Activated T-cell treated with anti-CD3 and anti-CD28 coated beads, Interleukin-2, amount 50 U/mL, for 72 hours (primary cell): ENCODE measurements at places on chromosomes 5 and 9. TPM values are rescaled to one million over a fixed set of nuclear protein-coding genes. Genes with fewer than 3 reads are reported as not detected.
A peak's percentile ranks its signal among the peaks of the same experiment; 100 is the strongest.

The ABO gene
- total RNA-seq: not detected

The PSMB7 gene
- 126 TPM for total RNA-seq

DNA sequence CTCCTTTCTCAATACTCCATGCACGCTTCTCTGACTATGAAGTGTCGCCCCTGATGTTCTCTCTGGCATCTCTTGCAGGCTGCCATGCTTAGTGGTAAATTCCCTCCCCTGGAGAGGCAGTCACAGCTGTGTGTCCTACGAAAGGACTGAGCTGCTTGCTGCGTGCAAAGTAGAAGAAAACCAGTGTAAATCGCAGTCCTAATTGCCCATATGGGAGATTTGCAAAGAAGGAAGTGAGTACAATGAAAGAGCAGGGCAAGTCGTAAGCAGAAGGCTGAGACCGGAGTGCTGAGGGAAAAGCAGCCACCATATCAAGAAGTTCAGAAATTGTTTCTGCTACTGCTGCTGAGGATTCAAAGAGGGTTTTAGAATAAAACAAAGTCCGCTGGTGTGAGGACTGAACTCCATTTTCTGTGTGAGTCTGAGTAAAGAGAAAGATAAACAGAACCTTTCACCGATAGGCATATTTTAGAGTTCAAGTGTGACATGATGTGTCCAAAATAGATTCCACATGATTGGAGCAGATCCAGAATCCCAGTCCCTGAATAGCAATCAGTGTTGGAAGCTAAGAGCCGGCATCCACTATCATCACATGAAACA, 507.8 kb upstream of the MPDZ start:
- DNase-seq: no peak

DNA sequence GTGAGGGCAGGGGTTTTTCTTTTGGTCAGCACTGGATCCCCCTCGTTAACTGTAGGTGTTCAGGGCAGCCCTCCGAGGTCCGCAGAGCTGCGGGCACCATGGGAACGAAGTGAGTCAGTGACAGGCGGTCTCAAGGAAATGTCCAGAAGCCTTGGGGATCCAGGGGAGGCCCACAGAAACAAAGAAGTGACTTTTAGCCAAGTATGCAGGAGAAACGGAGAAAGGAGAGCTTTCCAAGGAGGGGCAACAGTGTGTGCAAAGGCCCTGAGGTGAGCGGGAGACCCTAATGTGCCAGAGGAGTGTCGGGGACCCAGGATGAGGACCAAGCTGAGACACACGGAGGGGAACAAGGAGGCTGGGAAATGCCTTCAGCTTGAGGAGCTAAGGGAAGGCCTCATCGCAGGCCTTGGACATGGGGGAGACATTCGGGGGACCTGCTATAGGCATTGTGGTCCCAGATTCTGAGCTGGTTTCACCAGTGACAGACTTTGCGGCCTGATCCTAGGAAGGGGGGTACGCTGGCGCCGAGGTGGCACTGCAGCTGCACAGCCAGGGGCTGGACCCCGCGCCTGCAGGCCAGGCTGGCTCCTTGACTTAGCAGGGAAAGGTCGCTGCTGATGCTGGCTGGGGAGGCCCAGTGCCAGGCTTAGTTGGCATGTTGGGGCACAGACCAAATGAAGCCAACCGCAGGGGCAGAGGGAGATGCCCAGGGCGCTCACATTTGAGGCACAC, 3.3 kb downstream of the LTC4S start:
- no peak for DNase-seq

The SLC22A4 gene
- 2.9 TPM for total RNA-seq

The IL31RA gene
- total RNA-seq: 3.6 TPM

The FOXI1 gene
- total RNA-seq: not detected

GRCh38 chr5:151233616-151234085, 9.8 kb upstream of the CCDC69 start:
- DNase-seq: no peak

DNA sequence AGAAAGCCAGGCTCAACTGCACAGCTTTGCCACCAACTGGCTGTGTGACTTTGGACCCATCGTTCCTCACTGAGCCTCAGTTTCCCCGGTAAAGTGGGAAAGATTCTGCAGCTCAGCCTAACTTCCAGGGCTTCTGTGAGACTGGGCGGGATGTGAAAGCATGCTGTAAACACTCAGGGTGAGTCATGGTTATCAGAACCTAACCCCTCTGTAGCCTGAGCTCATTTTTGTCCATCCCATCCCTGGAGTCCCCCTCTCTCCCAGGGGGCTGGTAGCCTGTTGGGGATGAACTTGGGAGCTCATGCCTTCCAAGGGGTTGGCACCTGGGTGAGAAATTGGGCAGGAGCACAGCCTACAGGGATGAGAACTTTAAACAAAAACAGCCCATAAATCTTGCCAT, 2.3 kb downstream of the CCDC69 start:
- DNase-seq: no peak

The RNF14 gene
- total RNA-seq: 38.6 TPM

- no peak for DNase-seq
These were observed 22.8 kb upstream of the ABLIM3 start for GRCh38 chr5:149118463-149118862.

DNA sequence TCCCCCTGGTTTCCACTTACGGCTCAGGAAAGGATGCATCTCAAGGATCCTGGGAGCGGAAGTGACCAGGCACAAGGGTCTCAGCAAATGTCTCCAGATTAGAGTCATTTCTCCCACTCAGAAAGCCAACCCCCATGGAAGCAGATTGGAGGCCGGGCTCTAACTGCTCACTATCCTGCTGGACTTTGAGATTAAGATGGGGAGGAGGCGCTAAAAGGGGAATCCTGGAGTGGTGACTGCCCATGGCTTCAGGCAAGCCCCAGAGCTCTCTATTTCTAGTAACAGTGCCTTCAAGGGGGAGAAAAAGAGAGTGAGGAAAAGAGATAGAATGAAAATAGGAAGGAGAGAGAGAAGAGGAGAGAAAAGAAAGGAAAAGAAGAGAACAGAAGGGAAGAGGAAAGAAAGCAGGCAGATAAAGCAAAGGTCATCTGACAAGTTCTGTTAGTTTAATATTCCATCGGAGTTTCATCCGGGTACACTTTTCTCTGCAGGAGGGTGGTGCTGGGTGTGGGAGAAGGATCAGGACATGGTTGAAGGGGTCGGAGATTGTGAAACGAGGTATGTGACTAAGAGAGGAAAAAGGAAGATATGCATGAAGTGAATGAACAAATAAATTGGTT, at the start of gene AGXT2:
Gene AGXT2 (minus strand): TSS at position 165 of the 620 bp plus-strand sequence. CDS start 57 bp downstream, at position 108.
- DNase-seq: no peak

- DNase-seq: no peak
These were observed 51.1 kb downstream of the ABHD17B start for GRCh38 chr9:71859939-71860338.

The HBEGF gene
- 9.6 TPM for total RNA-seq

DNA sequence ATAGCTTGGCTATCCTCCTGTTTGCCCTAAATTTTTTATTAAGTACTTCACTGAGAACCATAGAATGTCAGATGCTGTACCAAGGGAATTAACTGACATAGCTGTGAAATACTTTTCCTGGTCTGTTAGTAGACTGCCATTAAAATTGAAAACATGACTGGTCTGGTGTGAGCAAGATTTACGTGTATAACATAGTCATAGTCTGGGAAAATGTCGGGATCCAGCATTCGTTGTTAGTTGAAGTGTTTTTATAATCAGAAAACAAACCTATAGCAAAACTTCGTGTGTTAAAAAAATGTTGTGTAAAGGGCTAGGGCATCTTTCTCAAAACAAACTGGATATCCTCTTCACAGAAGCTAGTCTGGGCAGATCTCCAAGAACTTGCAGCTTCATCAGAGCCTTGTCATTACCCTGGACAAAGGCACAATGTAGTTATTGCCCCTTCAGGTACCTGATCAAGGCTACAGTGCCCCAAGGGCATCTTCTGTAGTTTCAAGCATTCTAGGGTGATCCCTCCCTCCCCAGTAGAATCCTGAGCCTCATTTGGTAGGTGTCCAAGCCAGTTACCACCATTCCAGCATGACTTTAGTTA, 454.2 kb upstream of the SGCD start:
- no peak for DNase-seq

The OTP gene
- total RNA-seq: 0.19 TPM

GRCh38 chr5:166353580-166353979, 1937.9 kb upstream of the WWC1 start:
- DNase-seq: no peak

GRCh38 chr9:27771803-27772545, 198.7 kb upstream of the C9orf72 start:
- DNase-seq: no peak

- DNase-seq: no peak
These were observed 97.2 kb downstream of the DOCK8 start for GRCh38 chr9:311841-312240.

- DNase-seq: no peak
These were observed 28.2 kb downstream of the AQP7 start for GRCh38 chr9:33374190-33374589.

DNA sequence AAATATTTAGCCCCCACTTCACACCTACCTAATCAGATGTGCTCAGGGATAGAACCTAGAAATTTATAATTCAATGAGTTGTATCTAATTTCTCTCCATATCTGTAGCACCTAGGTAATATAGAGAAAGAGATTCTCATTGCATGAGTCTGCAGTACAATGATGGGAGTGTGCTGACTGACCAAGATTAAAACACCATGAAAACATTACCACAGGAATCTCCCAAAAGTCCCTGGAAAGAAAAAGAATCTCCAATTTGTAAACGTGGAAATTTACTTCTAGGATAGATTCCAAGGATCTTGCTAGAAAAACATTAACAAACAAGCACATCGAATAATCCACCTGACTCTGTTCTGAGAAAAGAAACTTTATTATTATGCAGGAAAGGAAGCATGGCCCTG, 45.0 kb upstream of the DMRTA1 start:
- no peak for DNase-seq

- DNase-seq: no peak
These were observed 57.4 kb downstream of the ADAMTSL1 start for GRCh38 chr9:18531136-18532065.

The ENHO gene
- total RNA-seq: not detected

The TRPM3 gene
- total RNA-seq: not detected

GRCh38 chr9:18045326-18045725, 428.6 kb upstream of the ADAMTSL1 start:
- DNase-seq: no peak

DNA sequence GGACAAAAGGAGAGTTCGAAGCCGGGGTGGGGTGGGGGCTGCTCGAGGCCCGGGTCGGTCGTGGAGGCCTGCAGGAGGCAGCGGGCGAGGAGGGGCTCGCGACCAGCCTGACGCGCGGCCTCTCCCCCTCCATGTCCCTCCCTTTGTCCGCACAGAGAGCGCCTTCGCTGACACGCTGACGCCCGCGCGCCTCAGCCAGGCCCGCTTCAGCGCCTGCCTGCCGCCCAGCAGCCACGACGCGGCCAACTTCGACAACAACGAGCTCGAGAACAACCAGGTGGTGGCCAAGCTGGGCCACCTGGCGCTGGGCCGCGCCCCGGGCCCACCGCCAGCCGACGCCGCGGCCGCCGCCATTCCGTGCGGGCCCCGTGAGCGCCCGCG, 42.2 kb downstream of the NEURL1B start:
- no peak for DNase-seq

The CER1 gene
- total RNA-seq: not detected

The GNG10 gene
- total RNA-seq: 17.2 TPM

DNA sequence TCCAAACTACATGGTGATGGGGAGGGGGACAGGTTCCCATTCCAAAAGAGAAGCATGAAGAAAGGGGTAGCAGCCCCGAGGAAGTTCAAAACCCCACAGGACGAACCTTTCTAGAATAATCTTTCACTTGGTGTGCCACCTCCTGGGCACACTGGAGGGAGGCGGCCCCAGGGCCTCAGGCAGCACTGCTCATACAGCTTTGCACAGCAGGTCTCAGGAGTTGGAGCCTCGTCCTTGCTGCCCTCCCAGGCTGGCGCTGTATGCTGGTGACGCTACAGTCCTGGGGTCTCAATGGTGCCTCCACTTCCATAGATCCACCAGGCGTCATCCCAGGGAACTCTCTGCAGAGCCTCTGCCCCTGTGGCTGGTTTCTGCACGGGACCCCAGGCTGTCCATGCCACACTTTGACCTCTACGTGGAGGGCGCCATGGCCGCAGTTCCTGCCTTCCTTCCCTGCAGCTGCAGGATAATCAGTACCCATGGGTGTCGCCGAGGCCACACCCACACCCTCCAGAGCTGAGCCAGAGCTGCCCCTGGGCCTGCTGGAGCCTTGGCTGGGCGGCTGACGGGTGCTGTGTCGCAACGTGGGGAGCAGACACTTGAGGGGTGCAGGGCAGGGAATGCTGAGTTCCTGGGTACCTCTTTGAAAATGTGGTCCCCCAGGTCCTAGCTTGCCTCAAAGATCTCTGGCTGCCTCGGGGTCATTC, 95.3 kb downstream of the COL5A1 start:
- DNase-seq: no peak

The FUT7 gene
- total RNA-seq: 1.6 TPM

DNA sequence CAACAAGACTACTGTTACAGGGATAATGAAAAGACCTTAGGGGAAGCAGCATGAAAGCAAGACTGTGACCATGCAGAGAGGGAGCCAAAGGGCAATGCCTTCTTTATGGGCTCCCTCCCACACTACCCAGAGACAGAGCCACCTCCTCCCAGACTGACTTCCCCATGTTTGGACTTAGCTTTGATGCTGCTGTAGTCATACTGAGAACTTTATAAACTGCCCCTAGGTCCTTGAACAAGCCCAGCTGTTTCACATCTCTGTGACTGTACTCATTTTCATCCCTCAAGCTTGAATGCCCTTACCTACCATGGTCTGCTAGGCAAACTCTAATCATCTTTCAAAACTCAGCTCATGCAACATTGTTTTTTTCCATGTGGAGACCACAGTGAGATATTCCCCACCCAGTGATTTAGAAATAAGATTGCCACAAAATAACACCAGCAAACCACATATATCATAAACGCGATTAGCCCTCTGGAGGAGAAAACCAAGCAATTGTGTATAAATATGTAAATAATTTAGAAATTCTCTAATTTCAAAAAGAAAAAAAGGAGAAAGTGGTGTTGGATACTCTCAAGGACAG, 23.4 kb upstream of the FAM169A start:
- no peak for DNase-seq

GRCh38 chr5:12902611-12903010, 998.4 kb upstream of the CTNND2 start:
- no peak for DNase-seq

The FOXD4L5 gene
- total RNA-seq: 0.25 TPM

GRCh38 chr5:163347671-163348070, 89.7 kb upstream of the CCNG1 start:
- peak; percentile 52 for DNase-seq

DNA sequence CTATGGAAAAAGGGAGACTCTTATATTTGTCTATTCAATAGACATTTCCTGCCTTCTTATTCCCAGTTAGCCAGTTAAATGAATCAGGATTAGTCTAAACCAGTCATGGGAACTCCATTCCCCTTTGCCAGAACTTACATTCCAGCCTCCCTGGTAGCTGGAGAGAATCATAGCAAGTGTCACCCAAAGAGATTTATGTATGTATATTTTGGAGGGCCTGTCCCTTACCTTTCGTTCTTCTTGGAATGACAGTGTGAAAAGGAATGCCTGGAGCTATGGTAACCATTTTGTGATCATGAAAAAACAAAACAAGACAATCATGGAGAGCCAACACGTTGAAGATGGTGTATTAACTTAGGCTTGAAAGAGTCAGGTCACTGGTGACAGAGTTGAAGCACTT, 627.7 kb downstream of the CCDC171 start:
- DNase-seq: no peak

- DNase-seq: no peak
These were observed 184.4 kb downstream of the PLK2 start for GRCh38 chr5:58275516-58275915.

The JMY gene
- 56.2 TPM for total RNA-seq

GRCh38 chr5:158874343-158874742, 225.4 kb downstream of the EBF1 start:
- DNase-seq: no peak

GRCh38 chr5:36138900-36139683, 12.6 kb downstream of the LMBRD2 start:
- DNase-seq: no peak

- DNase-seq: no peak
These were observed 3.1 kb downstream of the PTGES2 start for GRCh38 chr9:128124451-128124850.
